ENCODE measurements at places on chromosomes 1 and 21. TPM values are rescaled to one million over a fixed set of nuclear protein-coding genes. Genes with fewer than 3 reads are reported as not detected.

The CYP4X1 gene
- not detected for total RNA-seq

The PLCH2 gene
- total RNA-seq, result 0.19 TPM

The PODN gene
- total RNA-seq, result not detected

The PLXNA2 gene
- total RNA-seq, result 1.1 TPM

The CD1E gene
- not detected for total RNA-seq

The SH2D2A gene
- 2.1 TPM for total RNA-seq

The BTBD8 gene
- total RNA-seq, result 0.55 TPM

The MYOG gene
- not detected for total RNA-seq

The CHAF1B gene
- total RNA-seq, result 13.5 TPM

The KRTAP6-2 gene
- total RNA-seq, result not detected

The TFF2 gene
- 0.47 TPM for total RNA-seq

The LAMTOR2 gene
- total RNA-seq, result 155 TPM

The RAVER2 gene
- 2.4 TPM for total RNA-seq

The SLC45A3 gene
- total RNA-seq, result 7.6 TPM

The PLA2G2D gene
- not detected for total RNA-seq

The ATP1A4 gene
- not detected for total RNA-seq

The RBBP4 gene
- 77.7 TPM for total RNA-seq

The ZNF683 gene
- total RNA-seq, result not detected

The OR6N1 gene
- total RNA-seq, result not detected

The ELF3 gene
- total RNA-seq, result 217 TPM

The CNR2 gene
- total RNA-seq, result not detected

The SLC44A5 gene
- total RNA-seq, result not detected

The TNFRSF18 gene
- total RNA-seq, result not detected

The KRTAP13-3 gene
- not detected for total RNA-seq

The PLA2G2A gene
- not detected for total RNA-seq

The KLF17 gene
- total RNA-seq, result 0.33 TPM

The FMO3 gene
- not detected for total RNA-seq

The MTARC2 gene
- 12.5 TPM for total RNA-seq

The ANKRD35 gene
- total RNA-seq, result not detected

The DIO1 gene
- total RNA-seq, result not detected

The AGO3 gene
- total RNA-seq, result 8.2 TPM

The C1orf53 gene
- total RNA-seq, result 7.8 TPM

The PLEKHN1 gene
- total RNA-seq, result 6.4 TPM

The CFAP298 gene
- 35.2 TPM for total RNA-seq

The SLC6A17 gene
- 5.0 TPM for total RNA-seq

The GALNT2 gene
- 171 TPM for total RNA-seq

The CR2 gene
- not detected for total RNA-seq

The PLA2G4A gene
- 5.9 TPM for total RNA-seq

The SAMSN1 gene
- total RNA-seq, result not detected

The OVAAL gene
- not detected for total RNA-seq

The FMN2 gene
- total RNA-seq, result 2.8 TPM

The MUTYH gene
- total RNA-seq, result 6.3 TPM

The UBL4B gene
- total RNA-seq, result not detected

The TRNP1 gene
- 211 TPM for total RNA-seq

The ADAM30 gene
- total RNA-seq, result not detected

The NBPF15 gene
- 22.0 TPM for total RNA-seq

The PLPPR4 gene
- not detected for total RNA-seq

The NPR1 gene
- total RNA-seq, result 1.2 TPM

The PRUNE1 gene
- total RNA-seq, result 16.9 TPM
